Activated naive CD8-positive, alpha-beta T cell treated with anti-CD3 and anti-CD28 coated beads for 36 hours (primary cell): ENCODE measurements at places on chromosomes 7 and 10.
A peak's percentile ranks its signal among the peaks of the same experiment; 100 is the strongest.

- DNase-seq = no peak
These were observed 52.8 kb upstream of the ENO4 start for GRCh38 chr10:116796469-116796868.

- no peak for DNase-seq
These were observed 135.2 kb upstream of the GDF10 start for GRCh38 chr10:47164800-47165128.

GRCh38 chr10:119352042-119352441 is 144.7 kb downstream of the GRK5 start:
- DNase-seq = no peak

DNA sequence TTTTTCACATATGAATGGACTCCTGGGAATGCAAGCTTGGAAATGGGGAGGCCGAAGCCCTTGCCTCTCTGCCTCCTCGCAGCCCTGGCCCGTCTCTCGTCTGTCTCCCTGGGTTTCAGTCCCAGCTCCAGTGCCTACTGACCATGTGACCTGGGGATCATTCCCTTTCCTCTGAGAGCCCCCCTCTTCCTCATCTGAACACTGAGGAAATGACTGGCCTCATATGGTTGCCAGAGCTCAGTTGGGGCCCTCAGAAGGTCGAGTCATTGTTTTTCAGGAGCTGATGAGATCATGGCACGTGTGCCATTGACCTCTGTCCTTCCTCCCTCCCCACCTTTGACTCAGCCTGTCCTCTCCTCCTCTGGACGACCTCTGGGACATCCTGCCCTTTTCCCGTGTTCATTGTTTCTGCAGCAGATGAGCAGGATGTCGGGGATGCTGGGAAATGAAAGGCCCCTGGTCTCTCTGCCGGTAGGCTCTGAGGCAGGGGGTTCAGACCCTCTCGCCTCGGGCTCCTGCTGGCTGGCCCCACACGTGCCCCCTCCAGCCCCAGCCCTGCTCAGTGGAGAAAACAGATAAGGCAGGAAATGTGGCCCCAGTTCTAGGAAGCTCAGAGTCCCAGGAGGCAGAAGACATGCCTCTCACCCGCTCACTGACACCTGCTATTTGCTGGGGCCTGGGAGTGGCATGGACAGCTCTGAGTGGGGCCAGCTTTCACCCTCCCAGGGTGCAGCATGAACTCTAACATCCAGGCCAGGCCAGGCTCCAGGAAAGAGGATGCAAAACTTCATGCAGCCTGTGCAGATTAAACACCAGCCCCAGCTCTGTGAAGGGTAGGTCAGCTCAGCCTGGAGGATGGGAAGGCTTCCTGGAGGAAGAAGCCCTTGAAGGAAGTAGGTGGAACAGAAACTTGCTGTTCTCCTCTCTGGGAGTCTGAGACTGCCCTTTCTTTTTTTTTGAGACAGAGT is 8.3 kb upstream of the PPP1R35 start:
- DNase-seq = no peak

DNA sequence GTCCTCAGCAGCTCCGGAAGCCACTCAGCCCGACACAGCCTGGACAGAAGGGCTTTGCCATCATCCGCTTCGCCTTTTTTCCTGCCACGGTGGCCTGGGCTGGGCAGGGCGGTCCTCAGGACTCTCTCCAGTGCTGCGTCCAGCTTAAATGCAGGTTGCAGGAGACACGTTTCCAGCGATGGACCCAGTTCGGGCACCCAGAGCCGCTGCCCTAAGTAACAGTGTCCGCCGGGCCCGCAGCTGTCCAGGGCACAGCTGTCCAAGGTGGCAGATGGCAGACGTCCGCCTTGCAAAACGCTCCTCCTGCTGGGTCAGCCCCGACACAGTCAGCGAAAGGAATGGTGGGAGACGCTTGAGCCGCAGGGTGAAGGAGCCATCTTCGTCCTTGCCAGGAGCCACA is 37.0 kb upstream of the FOXL3 start:
- DNase-seq = no peak

- no peak for DNase-seq
These were observed 59.0 kb downstream of the GNA12 start for GRCh38 chr7:2785071-2785500.

GRCh38 chr10:20132816-20133215 is 316.6 kb downstream of the PLXDC2 start:
- DNase-seq = no peak

DNA sequence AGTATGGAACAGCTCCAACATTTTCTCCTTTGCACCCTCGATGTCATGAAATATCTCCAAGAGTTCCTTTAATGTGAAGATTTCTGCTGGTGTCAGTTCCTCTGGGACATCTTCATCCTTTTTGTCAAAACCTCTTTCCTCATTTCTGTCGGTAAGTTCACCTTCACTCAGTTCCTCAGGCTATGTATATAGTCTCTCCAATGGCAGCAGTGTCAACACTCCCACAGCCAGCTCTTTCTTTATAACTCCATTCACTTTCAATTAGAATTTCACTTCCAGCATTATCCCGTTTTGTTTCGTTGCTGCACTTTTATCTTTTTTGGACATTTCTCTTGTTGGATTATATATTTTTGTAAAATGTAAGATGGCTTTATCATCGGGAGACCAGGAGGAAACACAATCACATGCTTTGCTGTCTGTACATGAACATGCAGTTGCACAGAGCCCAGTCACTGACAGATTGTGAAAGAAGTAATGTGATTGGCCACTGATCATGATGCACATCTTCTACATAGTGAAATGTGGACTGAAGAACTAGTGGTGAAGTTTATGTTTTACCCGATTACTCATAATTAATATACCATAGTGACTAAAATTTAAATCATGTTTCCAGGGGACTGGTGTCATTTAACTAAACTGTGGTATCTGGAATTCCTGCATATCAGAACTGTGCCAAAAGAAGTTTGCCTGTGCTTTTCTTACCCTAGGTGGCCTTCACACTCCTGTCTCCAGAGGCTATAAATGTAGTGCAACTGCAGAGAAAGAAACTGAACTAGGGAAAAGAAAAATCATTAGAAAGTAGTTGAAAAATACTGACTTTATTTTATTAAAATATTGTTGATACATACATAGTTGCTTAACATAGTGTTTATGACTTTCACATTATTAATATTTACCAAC is 289.6 kb downstream of the PPP1R3A start:
- no peak for DNase-seq

- DNase-seq = no peak
These were observed 76.9 kb downstream of the SLC13A1 start for GRCh38 chr7:123122916-123123315.

GRCh38 chr10:81564143-81564542 is 310.9 kb upstream of the NRG3 start:
- DNase-seq = peak; percentile 8

GRCh38 chr7:107995184-107996071 is 7.5 kb downstream of the LAMB1 start:
- no peak for DNase-seq

GRCh38 chr7:141928845-141929195 is 12.6 kb downstream of the OR9A4 start:
- DNase-seq = no peak

GRCh38 chr10:14380746-14381145 is 50.0 kb upstream of the FRMD4A start:
- DNase-seq = no peak

DNA sequence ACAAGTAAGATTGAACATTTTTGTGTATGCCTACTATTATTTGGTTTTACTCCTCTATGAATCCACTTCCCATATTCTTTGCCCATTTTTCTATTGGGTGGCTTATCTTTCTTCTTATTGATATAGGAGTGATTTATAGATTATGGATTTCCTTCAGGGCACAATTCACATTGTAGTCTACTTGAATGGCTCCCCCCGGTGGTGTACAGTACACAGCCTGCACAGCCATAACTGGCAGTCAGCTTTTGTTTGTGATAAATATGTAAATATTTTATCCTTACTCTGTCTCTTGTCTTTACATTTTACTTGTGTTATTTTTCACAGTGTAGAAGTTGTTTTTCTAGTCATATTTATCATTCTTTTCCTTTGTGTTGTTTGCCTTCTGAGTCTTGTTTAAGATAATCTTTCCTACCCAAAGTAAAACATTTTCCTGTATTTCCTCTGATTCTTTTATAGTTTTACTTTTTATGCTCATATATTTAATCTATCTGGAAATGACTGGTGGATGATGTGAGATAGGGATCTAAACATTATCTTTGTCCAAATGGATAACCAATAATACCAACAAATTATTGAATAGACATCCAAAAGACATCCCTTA is 23.9 kb upstream of the CALD1 start:
- DNase-seq = peak; percentile 19

DNA sequence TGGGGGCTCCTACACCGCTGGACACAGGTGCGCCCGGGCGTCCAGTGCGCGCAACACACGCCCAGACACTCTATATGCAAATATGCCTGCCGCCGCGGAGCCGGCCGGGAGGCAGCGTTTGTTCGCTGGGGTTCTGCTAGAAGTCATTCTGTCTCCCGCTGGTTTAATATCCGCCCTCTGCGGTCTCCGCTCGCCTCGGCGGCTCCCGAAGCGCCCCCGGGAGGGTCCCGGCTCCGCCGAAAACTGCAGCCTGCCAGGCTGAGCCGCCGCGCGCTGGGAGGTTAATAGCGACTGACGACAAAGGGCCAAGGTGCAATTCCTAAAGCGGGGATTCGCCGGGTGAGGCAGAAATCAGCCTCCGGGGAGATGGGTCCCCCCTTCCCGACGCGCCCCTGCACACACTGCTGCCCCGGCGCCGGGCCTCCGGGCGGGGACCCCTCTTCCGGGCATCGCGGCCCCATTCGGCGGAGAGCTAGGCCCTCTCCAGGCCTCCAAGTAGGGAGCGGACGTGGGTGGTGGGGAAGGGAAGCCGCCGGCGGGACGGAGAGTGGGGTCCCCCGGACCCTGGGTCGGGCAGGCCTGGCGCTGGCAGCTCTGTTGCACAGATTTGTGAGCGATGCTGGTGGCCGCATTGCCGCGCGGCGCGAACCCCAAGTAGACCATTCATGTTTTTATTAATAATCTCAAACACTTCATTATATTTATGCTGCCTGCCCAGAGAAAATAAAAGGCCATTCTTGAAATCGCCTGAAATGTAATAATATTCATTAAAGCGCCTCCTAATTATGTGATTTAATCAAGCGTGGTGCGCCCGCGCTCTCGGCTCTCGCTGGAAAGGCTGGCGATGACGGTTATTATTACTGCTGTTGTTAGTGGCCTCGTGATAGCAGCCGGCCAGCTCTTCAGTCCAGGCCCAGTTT is 9.1 kb downstream of the EN2 start:
- peak; percentile 68 for DNase-seq

DNA sequence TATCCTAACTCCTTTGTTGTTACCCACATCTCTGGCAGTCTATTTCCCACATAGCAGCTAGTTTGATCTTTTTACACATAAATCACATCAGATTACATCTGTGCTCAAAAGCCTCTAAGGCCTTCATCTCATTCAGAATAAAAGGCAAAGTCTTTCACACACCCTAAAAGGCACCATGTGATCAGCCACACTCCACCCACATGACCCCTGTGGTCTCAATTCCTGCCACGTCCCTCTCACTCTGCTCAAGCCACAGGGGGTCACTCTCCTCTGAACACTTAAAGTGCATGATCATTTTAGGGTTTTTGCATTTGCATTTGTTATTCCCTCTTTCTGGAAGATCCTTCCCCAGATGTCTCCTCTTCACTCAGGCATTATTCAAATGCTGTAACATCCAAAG is 30.8 kb downstream of the ELAPOR2 start:
- DNase-seq = no peak

- no peak for DNase-seq
These were observed 201.2 kb downstream of the SNX10 start for GRCh38 chr7:26492816-26493215.

DNA sequence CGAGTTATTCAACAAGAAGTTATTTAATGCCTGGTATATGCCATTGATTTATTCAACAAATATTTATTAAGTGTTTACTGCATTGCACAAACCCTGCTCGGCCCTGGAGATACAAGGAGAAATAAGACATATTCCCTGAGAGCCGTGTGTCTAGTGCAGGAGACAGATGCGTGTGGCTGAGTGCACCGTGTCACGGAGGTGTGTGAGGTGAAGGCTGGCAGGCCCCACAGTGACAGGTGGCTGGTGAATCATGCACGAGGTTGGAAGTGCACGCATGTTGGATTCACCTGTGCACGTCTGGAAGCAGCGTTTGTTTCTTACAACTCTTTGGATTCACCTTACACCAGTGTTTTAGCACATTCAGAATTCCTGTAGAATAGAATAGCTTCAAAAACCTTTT is 136.6 kb upstream of the SHH start:
- no peak for DNase-seq

GRCh38 chr10:22609719-22610465 is 104.5 kb downstream of the PIP4K2A start:
- no peak for DNase-seq

GRCh38 chr7:139898483-139898882 is 69.4 kb downstream of the TBXAS1 start:
- no peak for DNase-seq

DNA sequence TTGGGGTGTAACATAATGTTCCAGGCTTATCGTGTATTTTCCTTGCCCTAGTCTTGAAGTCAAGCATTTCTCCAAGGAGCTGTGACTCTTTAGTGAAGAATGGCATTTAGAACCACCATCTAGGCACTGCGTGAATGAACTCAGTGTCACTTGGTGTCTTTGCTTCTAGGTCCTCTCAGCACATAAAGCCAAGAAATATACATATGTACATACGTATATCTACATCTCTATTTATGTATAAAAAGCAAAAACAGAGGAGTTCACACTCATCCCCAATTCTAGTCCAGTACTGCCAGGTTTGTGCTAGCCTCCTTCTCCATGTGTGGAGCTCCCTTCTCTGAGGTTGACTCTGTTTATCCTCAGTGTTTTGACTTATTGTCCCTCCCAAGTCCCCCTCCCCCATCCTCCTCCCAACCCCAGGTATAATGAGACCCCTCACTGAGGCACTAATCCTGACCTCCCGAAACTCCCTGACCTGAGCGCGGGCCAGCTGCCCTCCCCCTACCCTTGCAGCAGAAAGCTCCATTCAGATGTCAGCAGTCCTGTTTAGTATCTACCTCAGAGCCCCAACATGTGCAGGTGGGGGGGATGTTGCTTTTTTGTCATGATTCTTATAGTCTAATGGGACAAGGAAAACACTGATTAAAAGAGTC is 61.5 kb downstream of the GDI2 start:
- DNase-seq = no peak

DNA sequence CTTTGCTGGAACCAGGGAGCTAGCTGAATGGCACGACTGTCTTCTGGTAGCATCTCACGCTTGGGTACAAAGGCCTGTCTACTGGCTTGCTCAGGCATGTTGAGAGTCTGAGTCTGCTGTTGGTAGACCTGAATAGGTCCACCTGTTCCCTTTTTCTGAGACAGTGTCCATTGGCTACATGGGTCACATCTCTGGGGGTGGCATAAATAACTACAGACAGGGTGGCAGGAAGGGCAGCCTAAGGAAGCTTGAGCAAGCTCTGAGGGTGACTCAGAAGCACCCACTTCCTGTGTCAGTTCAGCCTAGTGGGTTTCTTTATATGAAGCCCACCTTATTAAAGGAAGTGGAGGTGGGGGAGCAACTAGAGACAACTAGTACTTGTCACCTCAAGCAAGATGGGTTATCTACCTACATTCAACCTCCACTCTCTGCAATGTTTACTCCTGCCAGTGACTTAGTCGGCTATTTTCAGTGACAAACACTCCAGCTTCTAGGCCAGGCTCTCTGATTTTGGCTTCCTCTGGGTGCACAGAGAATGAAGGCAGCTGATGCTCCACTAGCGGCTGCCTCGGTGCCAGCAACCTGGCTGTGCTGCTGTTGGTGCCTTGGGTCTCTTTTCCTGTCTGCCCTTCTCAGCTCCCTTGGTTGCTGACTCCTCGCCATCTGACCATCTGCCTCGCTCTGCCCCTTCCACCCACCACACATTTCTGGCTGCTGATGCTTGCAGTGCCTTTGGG is 5.7 kb upstream of the ZYX start:
- peak; percentile 46 for DNase-seq
